ENCODE measurements at places on chromosomes 12 and 14.

DNA sequence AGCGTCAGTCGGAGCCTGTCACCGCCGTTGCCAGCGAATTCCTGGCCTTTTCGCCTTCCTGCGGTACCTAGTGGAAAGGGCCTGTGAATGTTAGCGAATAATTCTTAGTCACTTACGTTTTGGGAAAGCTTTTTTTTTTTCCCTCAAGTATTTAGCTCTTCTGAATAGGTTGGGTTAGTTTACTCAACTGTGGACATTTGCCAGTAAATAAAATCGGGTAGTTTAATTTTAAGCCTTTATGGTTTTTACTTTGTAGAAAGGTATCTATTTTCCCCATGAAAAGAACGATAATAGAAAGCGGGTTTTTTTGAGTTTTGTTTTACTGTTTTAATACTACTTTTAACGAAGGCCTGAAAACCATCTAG lies 1.7 kb downstream of the YY1 start:
- DNase-seq, result no peak

GRCh38 chr12:51951843-51952722 lies 584 bp downstream of the ACVR1B start:
- no peak for DNase-seq

DNA sequence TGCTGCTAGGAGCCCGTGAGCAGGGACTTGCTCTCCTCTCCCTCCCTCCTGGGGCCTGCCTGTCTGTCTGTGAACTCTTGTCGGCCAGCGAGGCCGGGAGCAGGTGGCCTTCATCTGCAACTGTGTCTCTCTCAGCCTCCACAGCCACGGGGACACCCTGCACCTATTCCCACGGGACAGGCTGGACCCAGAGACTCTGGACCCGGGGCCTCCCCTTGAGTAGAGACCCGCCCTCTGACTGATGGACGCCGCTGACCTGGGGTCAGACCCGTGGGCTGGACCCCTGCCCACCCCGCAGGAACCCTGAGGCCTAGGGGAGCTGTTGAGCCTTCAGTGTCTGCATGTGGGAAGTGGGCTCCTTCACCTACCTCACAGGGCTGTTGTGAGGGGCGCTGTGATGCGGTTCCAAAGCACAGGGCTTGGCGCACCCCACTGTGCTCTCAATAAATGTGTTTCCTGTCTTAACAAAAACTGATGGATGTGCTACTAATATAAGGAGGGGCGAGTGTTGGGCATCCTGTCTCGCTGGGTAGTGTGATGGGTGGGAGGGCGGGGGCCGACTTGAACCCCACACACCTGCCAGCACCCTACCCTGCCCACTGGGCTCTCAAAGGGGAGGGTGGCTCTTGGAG lies 34.8 kb downstream of the MEG3 start:
- no peak for DNase-seq

GRCh38 chr12:30135776-30136175 lies 352.0 kb upstream of the TMTC1 start:
- no peak for DNase-seq
